ENCODE measurements at places on chromosomes 3 and 15.

GRCh38 chr3:157872902-157873301 lies 233.3 kb downstream of the SHOX2 start:
- no peak for DNase-seq

- DNase-seq: no peak
Measured at GRCh38 chr3:172402892-172403643, 45.2 kb downstream of the GHSR start.

- no peak for DNase-seq
Measured at GRCh38 chr3:132595014-132595413, 2.1 kb upstream of the ACKR4 start.

- no peak for DNase-seq
Measured at GRCh38 chr3:187223799-187224198, 26.5 kb downstream of the RTP1 start.

DNA sequence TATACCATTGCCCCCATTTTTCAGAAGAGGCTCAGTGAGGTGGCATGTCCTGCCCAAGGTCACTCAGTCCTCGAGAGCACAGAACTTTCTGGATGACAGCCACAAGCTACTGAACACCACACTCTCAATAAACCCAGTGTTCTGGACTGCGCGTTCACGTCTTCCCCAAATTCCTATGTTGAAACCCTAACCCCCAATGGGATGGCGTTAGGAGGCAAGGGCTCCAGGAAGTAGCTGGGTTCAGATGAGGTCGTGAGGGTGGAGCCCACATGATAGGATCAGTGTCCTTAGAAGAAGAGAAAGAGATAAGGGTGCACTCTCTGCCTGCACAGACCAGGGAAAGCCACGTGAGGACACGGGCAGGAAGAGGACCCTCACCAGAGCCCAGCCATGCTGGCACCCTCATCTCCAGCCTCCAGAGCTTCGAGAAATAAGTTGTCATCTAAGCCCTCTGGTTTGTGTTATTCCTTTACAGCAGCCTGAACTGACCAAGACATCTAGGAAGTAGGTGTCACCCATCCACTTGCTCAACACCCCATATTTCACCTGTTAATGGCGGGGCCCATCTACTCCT lies 324.0 kb downstream of the UACA start:
- DNase-seq: no peak

DNA sequence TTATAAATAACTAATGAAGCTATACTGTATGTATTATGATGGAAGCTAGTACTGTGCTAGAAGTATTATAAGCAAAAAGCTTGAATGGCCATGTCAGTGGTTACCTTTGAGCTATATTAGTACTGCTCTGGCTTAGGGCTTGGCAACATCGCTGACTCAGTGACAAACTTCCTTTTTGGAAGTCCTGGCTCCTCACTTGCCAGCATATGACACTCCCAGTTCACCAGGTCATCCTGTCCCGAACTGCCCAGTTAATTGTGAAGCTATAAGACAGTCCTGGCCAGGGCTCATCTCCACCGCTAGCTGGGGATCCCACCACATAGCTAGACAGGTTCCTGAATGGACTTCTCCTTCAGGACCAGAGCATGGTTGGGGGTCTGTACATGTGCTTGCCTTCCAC lies 31.9 kb downstream of the RAB8B start:
- no peak for DNase-seq

DNA sequence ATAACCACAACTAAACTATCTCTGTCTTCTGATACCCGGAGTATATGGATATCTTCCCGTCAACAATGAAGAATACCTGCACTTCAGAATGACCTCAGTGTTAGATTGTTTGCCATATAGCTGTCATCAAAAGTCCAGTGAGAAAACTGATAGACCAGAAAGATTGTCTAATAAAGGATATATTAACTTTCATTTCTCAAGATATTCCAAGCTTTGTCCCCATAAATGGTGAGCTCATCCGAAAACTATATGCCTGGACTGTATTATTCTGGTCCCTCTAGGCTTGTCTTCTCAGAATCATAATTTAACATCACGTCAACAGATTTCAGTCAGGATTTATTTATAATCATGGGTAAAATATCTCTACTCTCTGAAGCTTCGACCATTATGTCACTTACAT lies 100.5 kb downstream of the ATP8B4 start:
- DNase-seq: no peak

GRCh38 chr3:66039590-66039887 lies 821 bp upstream of the MAGI1 start:
- no peak for DNase-seq

GRCh38 chr15:80951941-80952340 lies 37.7 kb downstream of the MESD start:
- no peak for DNase-seq

DNA sequence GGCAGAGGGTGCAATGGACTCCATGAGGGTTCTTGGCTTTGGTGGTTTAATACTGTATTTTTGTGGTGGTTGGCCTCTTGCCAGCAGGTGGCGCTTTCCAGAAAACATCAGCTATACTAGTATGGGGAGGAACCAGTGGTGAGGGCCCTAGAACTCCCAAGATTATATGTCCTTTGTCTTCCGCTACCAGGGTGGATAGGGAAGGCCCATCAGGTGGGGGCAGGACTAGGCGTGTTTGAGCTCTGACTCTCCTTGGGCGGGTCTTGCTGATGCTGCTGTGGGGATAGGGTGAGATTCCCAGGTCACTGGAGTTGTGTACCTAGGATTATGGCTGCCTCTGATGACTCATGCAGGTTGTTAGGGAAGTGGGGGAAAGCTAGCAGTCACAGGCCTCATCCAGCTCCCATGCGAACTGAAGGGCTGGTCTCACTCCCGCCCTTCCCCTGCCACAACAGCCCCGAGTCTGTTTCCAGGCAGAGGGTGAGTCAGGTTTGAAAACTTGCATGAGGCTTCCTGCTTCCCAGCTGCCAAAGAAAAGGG lies 357.7 kb downstream of the OTOL1 start:
- DNase-seq: no peak

DNA sequence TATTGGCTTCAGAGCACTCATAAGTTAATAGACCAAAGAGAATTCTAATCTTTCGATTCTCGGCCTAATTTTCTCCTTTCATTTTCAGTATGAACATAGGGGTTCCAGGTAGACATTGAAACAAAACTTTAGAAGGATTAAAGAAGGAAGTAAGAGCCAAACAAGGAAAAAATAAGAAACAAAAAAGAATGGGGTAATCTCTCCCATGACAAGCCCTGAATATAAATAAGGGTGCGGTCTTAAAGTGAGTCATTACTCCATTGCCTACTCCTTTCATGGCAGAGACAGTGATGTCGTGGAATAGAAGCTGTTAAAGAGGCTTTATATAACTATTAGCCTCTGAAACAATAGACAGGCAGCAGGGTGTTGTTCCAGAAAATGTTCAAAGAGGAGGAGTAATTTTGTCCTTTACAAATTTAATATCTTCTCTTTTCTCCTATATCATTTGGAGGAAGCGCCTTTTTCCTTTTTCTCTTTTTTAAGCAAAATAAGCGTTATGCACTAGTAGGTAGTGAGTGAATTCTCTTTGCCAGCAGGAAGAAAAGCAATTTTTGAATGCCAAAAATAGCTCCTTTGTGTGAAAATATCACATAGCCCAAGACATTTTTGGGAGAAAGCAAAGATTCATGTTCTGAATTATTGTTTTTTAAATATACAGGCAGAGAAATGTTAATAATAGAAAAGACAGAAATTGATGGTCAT lies 607.9 kb upstream of the KCNMB2 start:
- no peak for DNase-seq

GRCh38 chr15:23422099-23422945 lies 24.7 kb downstream of the GOLGA6L2 start:
- DNase-seq: no peak

DNA sequence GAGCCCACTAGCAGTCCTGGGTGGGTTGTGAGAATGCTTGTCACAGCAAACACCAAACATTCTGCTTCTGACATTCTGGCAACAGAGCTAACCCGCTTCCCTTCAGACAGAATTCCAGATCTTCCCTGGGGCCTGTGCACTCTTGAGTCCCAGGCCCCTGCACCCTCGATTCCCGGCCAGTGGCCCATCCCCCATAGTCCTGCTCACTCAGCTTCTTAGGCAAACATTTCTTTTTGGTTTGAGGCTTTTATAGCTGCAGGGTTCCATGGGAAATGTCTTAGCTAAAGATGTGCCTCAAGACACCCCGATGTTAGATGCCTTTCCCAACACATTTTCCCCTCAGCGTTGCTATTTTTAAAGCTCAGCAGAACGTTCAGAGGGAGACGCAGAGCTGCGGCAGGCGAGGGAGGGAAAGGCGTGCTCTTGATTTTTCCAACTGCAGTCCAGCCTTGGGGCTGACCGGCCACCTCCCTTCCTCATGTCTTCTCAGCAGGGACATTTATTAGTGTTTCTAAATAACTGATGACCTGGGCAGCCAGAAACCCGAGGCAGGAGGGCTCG lies 35.2 kb downstream of the ABTB1 start:
- DNase-seq: peak; percentile 42

DNA sequence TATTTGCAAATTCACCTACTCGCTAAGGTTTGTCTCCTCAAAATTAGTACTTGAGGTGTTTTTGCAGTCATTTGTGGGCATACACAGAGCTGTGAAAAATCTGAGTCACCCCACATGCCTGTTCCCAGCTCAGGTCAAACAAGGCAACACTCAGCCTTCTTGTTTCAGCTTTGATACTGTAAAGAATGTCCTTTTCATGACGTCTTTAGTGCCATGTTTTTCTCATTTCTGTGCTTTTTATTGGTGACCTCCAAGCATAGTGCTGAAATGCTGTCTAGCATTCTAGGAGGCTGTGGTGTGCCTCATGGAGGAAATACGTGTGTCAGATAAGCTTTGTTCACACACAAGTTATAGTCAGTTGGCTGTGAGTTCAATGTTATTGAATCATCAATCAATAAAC lies 8.8 kb downstream of the CAPN3 start:
- no peak for DNase-seq

GRCh38 chr3:103963599-103963998 lies 1403.1 kb upstream of the ALCAM start:
- DNase-seq: no peak

GRCh38 chr15:36877796-36878683 lies 222.3 kb downstream of the MEIS2 start:
- DNase-seq: no peak

DNA sequence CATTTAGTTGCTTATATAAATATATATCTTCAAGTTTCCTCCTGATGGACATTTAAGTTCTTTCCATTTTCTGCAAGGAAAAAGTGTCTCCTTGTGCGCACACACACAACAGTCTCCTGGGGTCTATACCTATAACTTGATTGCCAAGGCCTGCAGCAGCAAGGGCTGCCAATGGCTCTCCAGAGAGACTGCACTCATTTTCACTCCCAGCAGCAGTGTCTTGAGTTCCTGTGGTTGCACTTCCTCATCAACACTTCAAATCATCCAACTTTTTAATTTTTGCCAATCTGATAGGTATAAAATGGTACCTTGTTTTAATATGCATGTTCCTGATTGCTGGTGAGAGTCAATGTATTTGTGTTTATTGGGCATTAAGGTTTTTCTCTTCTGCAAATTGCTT lies 23.1 kb downstream of the TNFAIP8L3 start:
- no peak for DNase-seq

- no peak for DNase-seq
Measured at GRCh38 chr15:88655103-88655553, 16.3 kb downstream of the ISG20 start.

DNA sequence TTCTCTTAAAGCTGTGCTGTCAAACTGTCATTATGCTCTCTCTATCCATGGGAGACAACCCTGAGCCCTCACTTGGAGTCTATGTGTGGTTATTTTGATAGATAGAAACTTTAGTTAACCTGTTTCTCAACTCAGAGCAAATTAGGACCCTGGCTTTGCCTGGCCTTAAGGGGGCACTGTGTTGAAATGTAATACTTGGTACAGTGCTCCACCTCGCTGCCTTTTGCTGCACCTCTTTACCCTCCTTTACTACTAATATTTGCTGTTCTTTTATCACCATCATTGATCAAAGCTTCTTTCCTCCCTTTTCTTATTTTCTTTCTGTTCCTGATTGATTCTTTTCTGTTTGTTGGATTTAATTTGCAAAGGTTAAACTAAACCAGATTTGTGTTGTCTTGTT lies 34.3 kb downstream of the STT3B start:
- DNase-seq: no peak

DNA sequence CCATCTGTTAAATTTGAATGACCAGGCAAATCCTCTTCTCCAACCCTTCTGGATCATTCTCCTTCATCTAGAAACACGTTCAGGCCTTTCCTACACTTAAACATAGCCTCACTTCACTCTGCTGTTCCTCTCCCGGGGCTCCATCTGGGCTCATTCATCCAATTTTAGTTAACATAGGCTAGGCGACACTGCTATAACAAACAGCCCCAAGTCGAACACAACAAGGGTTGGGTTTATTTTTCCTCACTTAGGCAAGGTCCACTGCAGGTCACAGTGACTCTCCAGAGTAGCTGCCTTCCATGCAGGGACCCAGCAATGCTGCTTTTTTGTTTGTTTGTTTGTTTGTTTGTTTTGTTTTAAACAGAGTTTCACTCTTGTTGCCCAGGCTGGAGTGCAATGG lies 250.8 kb downstream of the XXYLT1 start:
- DNase-seq: no peak

- DNase-seq: no peak
Measured at GRCh38 chr3:28624084-28624483, 275.5 kb upstream of the AZI2 start.

DNA sequence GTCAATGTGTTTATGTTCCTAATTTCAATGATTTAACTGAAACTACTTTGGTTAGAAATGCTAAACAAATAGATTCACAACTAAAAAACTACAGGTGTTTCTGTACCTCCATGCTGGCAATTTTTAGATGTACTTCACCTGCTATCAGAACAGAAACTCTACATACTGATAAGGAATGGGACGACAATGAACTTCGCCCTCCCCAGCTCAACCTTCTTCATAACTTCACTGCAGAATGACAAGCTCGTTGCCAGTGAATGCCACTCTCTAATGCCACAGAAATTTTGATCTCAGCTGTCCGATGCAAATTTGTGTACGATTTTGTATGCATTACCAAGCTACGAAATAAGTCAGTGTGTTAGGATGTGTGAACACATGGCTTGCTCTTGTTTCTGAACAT lies 133.4 kb downstream of the FOXP1 start:
- DNase-seq: no peak

GRCh38 chr15:77021803-77022381 lies 27.0 kb downstream of the PSTPIP1 start:
- no peak for DNase-seq

DNA sequence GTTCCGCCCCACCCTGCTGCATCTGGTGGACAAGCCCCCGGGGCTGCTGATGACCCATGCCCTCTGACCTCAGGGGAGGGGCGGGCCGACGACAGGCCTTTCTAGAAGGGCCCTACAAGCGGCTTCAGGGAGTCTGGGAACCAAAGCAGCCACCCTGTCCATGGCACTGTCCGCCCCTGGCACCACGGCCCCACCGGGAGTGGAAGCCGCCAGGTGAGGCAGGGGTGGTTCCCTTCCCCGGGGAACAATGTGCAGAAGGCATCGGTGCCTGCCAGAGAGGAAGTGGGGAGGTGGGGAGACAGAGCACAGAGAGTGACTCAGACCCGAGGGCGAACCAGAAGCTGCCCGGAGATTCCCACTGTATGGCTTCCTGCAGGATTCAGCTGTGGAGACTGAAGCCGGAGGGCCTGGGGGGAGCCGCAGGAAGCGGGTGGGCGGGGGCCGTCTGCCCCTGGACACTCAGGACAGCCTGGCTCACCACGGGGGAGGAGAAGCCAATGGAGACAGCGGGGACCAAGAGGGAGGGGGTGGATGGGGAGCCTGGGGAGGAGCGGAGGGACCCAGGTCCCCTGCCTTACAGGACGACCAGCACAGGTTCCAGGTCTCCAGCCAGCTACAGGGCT lies 134.0 kb downstream of the TPRA1 start:
- DNase-seq: no peak

- DNase-seq: peak; percentile 69
Measured at GRCh38 chr3:194058189-194058571, 77.8 kb upstream of the HES1 start.

All from ascending aorta (tissue), 2 donors.